Right lung (tissue), 10 donors: ENCODE measurements at places on chromosomes 7 and 10.

- no peak for DNase-seq
Observed at GRCh38 chr7:142349670-142350405, 92.0 kb upstream of the PRSS58 start.

- no peak for DNase-seq
Observed at GRCh38 chr10:130138479-130138866, 2.3 kb downstream of the GLRX3 start.

DNA sequence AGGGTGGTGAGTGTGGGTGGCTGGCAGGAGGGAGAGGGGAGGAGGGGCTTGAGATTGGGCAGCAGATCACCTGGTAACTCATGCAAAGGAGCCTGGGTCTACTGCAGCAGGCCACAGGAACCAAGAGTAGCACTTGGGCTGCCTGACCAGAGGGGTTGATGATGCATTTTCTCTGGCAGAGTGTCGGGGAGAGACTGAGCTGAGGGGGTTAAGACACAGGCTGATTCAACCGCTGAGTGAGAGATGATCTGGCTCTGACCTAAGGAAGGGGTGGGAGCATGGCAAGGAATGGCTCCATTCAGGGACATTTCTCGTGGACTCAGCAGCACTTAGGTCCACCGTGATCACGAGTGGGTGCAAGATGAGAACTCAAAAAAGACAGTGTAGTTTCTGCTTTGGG, 115.5 kb upstream of the STK17A start:
- no peak for DNase-seq

DNA sequence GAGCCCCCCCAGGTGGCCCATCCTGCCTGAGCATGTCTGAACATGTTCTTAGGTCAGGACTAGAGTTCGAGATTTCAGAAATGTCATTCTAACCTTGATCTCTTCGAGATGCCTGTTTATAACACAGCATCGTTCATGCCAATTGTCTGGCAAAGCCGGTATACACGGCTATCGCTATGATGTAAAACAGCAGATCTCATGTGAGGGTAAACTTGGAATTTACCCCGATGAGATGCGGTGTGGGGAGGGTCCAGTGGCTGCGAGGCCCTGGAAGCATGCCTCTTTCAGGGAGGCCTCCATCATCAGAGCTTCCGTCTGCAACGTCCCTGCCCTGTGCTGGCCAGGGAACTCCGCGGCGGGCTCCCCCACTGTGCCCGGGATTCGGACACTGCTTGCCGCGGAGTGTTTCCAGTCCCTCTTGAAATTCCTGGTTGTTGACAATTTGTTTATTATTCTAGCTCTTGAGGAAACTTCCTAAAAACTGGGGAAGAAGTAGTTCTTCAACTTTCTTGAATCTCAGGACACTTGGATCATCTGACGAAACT, 168.6 kb upstream of the RHEB start:
- DNase-seq: no peak

DNA sequence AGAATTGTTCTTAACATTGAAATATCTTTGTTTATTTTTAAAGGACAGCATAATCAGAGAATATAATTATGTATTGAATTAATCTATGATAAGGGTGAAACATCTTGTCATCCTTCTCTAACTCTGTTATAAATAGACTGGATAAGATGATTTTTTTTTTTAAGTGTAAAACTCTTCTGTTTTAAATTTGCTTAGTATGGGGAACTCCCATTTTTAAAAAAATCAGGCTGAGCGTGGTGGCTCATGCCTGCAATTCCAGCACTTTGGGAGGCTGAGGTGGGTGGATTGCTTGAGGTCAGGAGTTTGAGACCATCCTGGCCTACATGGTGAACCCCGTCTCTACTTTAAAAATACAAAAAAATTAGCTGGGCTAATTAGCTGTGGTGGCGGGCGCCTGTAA, 9.4 kb upstream of the HERC4 start:
- no peak for DNase-seq

DNA sequence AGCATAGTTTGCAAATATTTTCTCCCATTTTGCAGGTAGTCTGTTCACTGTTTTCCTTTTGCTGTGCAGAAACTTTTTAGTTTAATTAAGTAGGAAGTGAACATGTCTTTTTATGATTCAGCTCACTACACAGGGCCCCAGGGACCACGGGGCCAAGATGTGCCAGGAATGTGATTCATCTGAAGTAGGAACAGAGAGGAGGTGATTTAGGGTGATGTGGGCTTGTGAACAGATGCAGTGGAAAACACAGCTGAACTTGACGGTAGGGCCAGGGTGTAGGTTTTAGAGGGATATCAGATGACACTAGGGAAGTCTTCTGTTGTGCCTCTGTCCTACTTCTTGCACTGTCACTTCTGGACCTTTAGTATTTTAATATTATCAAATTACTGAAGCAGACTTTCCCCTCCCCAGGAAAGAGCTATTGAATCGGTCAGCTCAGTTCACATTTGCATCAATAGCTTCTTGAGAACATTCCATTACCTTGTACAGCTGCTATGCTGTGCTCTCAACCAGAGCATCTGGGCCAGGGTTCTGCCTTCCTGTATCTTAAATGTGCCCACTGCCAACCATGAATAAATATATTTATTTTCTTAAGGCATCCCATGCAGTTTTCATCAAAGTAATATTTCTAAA, 96.9 kb downstream of the OSBPL3 start:
- DNase-seq: no peak

DNA sequence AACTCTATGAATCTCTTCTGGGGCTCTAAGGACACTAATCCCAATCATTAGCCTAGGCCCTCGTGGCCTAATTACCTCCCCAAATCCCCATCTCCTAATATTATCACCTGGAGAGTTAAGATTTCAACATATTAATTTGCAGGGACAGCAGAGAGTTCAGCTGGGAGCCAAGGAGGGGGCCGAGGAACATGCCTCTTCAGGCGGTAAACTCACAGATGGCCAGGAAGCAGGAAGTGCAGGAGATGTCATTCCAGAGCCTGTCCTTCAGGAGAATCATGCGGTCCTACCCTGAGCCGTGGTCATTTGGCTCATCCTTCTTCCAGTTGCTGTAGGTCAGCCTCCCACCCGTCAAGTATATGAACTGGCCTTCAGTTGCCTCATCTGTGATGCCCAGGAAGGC, 21.9 kb upstream of the SFTPA2 start:
- DNase-seq: no peak

- no peak for DNase-seq
Observed at GRCh38 chr10:127935071-127935561, 28.2 kb downstream of the PTPRE start.

DNA sequence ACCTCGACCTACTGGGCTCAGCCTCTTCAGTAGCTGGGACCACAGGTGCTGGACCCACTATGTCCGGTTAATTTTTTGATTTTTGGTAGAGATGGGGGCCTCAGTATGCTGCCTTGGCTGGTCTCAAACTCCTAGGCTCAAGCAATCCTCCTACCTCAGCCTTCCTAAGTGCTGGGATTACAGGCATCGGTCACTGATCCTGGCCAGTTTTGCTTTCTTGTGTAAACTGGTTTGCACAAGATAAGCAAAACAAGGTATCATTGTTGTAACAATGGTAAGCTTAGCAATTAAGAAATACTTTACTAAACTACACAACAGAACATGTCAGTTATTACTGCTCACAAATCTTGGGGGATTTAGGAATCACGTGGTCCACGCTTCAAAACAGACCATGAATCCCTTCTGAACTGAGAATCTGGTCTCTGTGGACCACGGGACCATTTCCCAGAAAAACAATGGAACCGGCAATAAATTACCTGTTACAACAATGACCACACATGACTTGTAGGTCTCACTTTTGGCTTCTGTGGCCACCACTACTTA, 36.8 kb downstream of the RSU1 start:
- DNase-seq: no peak

DNA sequence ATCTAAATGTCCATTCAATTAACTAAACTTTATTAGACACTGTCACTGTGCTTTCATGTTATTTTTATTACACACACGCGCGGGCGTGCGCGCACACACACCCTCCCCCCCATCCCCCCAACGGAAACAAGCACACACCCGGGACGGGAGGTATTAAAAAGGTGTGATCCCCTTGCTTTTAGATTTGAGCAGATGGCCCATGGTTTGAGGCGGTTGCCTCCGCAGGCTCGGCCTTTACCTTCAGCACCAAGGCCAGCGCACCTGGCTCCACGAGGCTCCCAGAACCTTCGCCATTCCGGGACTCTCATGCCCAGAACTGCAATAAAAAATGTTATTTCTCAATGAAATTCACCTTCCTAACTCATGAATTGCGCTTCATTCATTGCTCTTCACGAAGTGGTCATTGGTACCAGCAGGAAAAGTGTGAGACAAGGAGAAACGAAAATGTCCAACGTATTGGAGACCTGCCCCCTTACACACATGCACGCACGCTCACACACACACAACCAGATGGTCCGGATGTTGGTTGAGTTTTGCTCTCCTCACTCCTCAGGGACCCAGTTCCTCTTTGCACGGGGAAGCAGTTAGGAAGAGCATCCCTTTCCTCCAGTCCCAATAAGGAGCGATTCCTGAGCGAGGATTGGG, 20.8 kb upstream of the PTF1A start:
- no peak for DNase-seq

DNA sequence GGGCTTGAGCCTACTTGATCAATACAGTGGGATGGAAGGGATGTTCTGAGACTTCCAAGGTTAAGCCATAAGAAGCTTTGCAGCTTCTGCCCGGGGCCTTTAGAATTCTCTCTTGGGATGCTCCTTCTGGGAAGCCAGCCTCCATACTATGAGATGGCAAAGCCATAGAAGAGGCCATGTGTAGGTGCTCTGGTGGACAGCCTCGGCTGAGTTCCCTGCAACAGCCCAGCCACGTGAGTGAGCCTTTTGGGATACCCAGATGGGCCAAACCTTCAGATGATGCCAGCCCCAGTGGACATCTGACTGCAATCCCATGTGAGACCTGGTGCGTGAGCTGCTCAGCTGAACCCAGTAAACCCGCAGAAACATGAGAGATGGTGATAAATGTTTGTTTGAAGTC, 370.6 kb downstream of the RPS24 start:
- DNase-seq: no peak

GRCh38 chr7:3150027-3150426, 106.4 kb upstream of the CARD11 start:
- DNase-seq: no peak

DNA sequence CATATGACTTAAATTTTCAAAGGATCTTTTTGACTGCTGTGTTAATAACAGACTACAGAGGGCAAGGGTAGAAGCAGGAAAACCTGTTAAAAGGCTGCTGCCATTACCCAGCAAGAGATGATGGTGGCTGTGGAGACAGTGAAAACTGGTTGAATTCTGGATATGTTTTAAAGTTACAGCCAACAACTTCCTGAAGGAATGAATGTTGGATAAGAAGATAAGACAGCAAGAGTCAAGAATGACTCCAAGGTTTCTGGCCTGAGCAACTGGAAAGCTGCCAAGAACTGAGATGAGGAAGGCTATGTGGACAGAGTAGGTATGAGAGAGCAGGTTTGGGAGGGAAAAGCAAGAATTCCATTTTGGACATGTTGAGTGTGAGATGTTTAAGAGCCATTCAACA, 19.1 kb downstream of the CNOT4 start:
- no peak for DNase-seq

DNA sequence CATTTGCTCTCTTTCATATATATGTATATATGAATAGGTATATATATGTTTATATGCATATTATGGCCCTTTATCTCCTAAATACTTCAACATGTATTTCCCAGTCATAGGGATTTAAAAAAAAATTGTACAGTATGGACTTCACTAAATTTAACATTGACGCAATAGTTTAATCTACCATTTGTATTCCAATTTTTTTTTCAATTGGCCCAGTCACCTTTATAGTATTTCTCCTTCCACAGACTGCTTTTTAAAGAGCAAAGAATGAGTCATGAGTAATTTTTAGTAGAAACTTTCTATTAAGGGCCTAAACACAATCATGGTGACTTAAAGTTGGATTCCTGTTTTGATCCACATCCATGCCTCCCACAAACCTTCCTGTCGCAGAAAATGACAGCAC, 20.5 kb downstream of the CCSER2 start:
- no peak for DNase-seq

DNA sequence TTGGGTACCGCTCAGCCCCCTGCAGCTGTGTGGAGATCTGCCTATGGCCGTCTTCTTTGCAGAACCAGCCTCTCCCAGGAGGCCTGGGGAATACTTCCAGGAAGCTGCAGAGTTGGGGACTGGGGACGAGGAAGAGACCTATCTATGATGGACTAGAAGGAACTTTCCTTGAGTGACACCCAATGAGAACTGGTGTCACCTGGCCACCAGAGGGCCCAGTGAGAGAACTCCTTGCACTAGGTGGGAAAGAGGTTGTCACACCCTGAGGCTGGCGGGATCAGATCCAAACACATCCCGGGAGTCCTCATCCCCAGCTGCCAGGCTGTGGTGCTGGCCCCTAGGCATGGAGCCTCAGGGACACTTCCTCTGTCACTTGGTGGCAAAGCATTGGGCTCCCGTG, 4.9 kb upstream of the GRID2IP start:
- no peak for DNase-seq

- DNase-seq: no peak
Observed at GRCh38 chr7:98251231-98251600, 816 bp downstream of the TECPR1 start.

DNA sequence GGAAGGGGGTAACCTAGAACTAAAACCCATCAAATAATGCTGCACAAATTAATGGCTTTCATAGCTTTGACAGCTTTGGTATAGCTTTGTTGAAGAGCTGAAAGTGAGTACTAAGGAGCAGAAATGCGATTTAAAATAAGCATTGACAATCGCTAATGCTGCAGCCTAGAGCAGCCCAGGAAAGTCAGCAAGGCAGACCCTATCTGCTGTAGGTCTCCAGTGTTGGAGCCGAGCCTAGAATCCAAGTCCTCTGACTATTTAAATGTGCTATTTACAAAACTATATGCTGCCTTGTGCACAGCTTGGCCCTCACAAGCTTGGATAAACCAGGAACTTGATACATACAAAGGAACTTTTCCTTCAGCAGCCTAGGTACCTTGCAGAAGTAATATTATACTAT, 64.9 kb upstream of the ASAH2 start:
- no peak for DNase-seq

GRCh38 chr7:35504365-35504764, 190.6 kb downstream of the HERPUD2 start:
- DNase-seq: no peak

- DNase-seq: no peak
Observed at GRCh38 chr7:111029574-111030251, 61.2 kb upstream of the LRRN3 start.

DNA sequence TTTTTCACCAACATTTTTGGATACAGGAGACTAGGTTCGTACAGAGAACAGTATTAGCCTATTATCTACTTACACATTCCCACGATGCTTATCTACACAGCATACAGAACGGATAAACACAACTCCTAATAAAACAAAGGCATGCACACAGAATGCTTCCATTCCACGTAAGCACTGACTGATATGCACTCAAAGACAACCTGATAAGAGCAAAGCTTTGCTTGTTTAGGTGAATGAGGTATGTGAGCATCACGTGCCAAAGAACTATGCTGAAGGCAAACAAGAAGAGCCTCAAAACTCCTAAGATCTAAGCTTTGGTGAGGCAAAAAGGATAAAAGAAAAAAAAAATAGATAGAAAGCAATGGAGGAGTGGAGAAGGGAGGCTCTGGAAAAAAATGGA, 413.5 kb upstream of the LRRN3 start:
- DNase-seq: no peak
